RWPE1 (cell line): ENCODE measurements at places on chromosomes 5 and 9.

GRCh38 chr9:34690983-34691935, at the start of gene CCL19:
Gene CCL19, minus strand, starts transcription at chr9:34691276. Its CDS starts 137 bp downstream, at chr9:34691139.
- no peak for DNase-seq

GRCh38 chr5:158810615-158811014, 289.1 kb downstream of the EBF1 start:
- DNase-seq, result no peak

DNA sequence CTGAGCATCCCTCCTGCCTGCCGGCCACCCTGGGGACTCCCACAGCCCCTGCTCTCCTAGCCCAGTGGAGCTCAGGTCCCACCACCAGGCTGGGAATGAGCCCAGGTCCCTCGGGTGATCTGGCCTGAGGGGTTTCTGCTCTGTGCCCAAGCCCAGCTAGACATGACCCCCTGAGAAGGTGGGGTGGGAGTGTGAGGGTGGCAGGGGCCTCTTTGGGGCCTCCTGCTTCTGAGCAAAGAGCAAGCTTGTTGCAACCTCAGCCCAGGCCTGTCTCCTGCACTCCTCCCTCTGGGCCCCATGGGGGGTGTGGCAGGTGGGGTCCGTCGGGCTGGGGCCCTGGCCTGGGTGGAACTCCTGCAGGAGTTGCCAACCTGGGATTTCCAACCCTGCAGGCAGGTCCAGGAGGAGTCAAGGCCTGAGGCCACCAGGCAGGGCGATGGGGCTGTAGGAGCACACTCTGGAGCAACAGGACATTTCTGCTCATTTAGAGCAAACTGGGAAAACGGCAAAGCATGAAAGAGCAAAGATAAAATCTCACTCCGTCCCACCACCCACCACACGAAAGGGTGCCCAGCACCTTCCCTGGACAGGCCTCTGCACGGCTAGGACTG, 11.4 kb upstream of the NRARP start:
- peak; percentile 3 for DNase-seq

DNA sequence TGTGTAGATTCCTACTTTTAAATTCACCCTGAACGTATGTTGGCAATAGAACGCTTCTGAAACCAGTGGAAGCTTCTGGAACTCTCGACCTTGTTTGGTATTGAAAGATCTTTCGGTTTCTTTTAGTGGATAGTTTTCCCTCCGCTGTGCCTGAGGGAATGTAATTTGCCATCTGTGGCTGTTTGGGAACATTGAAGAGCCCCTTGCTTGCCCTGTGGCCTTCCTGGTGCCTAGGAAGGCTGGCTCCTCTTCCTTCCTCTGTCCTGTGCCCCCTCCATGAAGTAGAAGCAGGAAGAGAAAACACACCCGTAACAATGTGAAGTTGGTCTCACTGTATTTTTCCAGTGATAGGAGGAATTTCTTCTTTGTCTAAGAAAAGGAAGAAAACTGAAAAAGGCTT, 274.3 kb downstream of the AOPEP start:
- no peak for DNase-seq

DNA sequence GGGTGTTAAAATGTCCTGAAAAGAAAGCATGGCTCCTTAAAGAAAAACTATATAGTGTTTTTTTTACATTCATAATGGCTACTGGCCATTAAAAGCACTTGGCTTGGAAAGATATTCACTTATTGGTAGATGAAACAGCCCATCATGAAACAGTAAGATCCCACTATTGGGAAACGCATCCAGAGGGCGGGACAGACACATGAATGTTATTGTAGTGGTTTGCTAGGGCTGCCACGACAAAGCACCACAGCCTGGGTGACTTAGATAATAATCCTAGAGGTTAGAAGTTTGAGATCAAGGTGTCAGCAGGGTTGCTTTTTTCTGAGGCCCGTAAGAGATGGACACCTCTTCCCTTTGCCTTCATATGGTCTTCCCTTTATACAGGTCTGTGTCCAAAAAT, 139.4 kb upstream of the ANKH start:
- DNase-seq, result no peak

- no peak for DNase-seq
These were observed 9.0 kb upstream of the PHF2 start for GRCh38 chr9:93567271-93567959.

DNA sequence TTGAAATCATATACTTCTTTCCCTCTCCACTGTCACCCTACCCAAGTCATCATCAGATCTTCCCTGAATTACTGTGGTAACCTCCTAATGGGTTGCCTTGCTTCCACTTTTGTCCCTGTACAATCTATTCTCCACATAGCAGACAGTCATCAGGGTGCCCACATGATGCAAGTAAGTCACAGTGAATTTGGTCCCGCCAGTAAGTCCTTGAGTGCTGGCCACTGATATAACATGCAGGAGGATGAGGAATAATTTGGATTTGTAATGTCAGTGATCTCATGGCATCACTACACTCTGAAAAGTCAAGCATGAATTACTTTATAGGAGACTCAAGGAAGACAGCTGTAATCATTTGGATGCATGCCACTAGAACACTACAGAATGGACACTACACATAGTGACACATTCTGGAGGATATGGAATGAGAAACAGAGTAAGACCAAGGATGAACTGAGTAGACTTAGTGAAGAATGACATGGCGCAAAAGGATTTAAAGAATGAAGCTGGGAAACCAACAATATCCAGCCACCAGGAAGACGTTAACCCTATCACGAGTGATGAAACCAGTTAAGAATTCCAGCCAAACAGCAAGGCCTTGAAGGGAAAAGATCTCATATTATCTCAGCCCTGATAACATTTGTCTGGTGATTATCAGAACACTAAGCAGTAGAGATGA, 28.6 kb downstream of the MARCHF3 start:
- no peak for DNase-seq

- no peak for DNase-seq
These were observed 126.4 kb upstream of the COL5A1 start for GRCh38 chr9:134515026-134515821.

DNA sequence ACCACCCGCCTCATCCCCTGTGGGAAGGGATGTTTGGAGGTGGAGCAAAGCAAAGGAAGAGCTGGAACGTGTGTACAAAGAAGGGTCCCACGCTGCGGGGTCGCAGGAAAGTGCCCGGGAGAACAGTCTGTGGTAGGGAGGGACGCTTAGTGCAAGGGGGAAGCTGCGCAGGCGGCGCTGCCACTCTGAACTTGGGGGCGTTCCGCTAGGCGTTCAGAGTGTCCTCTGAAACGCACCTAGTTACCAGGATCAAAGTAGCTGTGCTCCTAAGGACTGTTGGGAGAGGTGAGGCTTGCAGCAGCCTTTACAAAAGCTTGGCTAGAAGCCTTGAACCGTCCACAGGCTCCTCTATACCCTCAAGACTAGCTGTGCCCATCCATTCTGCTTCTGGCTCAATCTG, 29.3 kb upstream of the PDE8B start:
- no peak for DNase-seq

DNA sequence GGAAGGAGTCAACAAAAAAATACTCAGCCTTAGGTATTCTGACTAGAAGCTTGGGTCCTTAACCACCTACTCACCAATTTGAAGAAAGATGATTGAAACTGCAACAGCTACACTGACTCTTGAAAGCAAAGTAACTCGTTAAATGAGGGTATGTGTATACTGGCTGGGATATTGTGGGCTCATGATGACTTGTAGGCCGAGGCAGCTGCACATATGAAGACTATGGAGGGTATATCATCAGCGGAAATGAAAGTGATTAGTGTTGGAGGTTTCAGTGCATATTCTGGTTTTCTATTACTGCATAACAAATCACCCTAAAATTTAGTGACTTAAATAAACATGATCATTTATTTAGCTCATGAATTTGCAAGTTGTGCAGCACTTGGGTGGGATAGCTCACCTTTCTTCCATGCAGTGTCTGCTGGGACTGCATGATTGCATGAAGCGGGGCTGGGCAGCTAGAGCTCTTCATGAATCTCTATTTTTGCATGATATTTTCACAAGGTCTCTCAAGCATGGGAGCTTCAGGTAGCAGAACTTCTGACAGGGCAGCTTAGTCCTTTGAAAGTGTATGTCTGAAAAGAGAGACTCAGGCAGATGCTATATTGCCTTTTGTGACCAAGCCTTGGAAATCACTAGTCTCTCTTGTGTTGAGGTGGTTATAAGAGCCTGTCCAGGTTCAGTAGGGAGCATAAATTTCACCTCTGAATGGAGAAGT, 96.1 kb upstream of the CDKN2B start:
- no peak for DNase-seq
